Myocyte (in vitro differentiated cells): ENCODE measurements at places on chromosomes 11 and 22. TPM values are rescaled to one million over a fixed set of nuclear protein-coding genes. Genes with fewer than 3 reads are reported as not detected.
A peak's percentile ranks its signal among the peaks of the same experiment; 100 is the strongest.

DNA sequence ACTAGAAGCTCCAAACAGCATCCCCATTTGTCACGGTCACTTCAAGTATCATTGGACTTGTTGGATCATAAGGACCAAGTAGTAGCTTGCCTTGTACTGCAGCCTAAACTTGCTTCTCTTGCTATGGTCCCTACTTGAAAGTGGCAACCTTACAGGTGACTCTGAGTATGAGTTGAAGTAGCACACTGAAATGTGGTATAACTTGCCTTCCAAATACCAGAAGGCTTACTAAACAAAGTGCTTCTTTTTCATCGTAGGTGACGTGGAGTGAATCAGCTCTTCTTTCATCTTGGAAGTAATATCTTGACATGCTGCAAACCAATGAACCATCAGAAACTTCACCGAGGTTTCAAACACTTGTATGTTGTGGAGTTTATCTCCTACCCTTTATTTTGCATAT is 169.0 kb upstream of the DDI1 start:
- no peak for DNase-seq

- DNase-seq, result no peak
Measured at GRCh38 chr22:41289671-41290070, 3.7 kb upstream of the RANGAP1 start.

Gene CADM1
- total RNA-seq, result 2.9 and 3.3 TPM in 2 replicates

DNA sequence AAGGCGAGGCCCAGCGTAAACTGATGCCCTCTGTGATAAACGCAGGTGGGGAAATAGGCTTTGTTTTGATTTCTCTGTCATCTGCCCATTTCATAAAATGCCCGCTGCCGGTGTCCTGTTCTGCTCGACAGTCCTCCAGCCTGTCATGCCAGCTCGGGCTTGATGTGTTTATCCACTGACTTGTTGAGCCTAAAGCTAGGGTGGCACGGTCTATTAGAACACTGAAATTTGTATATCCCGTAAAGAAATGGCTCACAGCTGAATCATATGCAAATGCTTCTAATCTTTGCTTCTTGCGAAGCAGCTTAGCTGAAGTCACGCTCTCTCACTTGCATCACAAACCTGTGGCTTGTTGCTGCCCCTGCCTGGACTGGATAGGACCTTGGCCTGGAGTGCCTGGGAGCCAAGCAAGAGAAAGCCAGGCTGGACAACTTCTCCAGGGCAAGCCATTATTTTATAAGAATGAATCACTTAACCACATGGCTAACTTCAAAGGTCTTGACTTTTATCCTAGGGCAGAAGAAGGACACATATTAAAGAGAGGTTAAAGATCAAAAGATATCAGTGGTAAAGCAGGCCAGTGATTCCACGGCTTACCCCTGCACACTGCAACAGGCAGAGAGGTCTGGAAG is 33.1 kb downstream of the EHF start:
- peak; percentile 77 for DNase-seq

GRCh38 chr11:12900496-12900895 is 108.6 kb upstream of the RASSF10 start:
- DNase-seq, result peak; percentile 78

DNA sequence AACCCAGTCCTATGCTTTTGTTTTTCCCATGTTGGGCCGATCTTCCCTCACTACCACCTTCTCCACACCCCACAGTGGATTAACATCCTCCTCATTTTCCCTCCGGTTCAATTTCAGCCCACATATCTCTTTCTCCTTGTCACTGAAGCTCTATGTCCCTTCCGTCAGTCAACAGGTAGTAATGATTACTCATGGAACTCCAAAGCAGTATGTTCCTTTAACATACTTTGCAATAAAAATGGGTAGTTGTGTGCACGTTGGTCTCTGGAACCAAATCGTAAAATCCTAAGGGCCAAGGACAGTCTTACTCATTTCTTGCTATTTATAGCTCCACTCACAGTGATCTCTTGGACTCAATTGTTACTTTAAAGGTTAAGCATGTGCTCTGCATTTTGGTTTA is 20.2 kb downstream of the AMOTL1 start:
- no peak for DNase-seq

Gene KCNK7
- not detected in 2 replicates for total RNA-seq

Gene OTOG
- 0.08 and 0.10 TPM in 2 replicates for total RNA-seq

Gene SLC2A11
- total RNA-seq, result 13.2 and 18.9 TPM in 2 replicates

Gene INS
- not detected in 2 replicates for total RNA-seq

DNA sequence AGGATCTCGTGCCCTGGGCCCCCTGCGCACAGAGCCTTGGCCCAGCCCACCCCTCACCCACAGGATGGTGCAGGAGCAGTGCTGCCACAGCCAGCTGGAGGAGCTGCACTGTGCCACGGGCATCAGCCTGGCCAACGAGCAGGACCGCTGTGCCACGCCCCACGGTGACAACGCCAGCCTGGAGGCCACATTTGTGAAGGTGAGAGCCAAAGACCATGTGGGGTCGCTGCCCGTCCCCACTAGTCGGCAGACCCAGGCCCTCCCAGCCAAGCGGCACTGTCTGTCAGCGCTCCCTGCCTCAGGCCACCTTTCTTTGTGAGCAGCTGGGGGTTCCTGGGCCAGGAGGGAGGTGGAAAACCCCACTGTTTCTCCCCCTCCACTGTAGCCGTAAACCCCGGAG is 22.8 kb downstream of the FBLN1 start:
- DNase-seq, result no peak

Gene MYO7A
- total RNA-seq, result 0.57 and 0.96 TPM in 2 replicates

GRCh38 chr11:17845431-17845881 is 110.9 kb downstream of the KCNC1 start:
- peak; percentile 62 for DNase-seq

- no peak for DNase-seq
Measured at GRCh38 chr22:28198692-28199091, 279.6 kb upstream of the PITPNB start.

GRCh38 chr11:57219021-57219627 is 17.9 kb downstream of the APLNR start:
- DNase-seq, result no peak

DNA sequence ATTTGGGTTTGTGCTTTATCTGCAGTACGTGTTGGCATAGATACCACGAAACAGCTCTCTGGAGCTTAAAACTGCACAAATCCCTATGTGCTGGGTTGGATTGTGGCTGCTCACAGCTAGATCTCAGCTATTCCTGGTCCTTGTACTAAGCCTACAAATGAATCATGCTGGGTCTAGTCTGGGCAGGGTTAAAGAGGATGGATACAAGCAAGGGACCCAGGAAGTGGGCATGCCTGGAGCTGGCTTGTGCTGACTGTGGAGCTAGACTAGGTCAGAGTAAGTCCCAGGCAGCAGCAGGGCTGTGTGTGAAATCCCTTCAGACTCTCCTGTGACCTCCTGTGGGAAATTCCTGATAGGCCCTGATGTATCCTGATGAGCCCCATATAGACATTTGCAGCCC is 3.9 kb upstream of the E2F8 start:
- no peak for DNase-seq

DNA sequence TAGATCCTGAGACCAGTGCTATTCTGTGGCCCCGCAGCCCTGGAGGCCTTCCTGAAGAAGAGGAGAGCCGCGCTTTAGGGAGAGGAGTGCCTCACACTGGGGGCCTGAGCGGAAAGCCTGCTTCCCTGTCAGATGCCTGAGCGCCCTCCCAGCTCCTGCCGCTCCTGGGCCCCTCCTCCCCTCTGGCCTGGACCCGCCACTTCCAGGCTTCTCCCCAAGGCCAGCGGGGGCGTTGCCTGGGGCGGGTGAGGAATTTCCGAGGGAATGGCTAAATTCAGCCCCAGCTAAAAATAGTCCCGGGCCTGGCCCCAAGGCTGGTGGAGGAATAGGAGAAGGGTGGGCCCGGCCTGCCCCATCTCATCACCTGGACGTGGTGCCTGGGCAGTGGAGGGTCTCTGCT is 15.4 kb downstream of the ARHGEF17 start:
- peak; percentile 37 for DNase-seq

DNA sequence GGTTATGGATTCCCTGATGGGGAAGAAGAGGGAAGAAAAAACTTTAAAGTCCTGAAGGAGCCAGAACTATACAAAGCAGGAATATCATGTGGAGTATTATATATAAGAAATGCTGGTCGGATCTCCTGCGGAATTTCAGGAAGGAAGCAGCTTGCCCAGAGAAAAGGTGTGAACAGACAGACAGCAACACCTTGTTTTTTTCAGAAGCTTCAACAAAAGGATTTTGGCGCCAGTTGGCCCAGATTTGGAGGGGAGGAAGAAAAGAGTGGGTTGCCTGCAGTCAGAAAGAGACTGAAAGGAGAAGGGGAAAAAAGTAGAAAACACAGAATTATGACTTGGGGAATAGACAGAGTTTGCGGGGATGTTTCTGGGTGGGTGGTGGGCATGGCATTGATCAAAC is 45.2 kb downstream of the SEZ6L start:
- no peak for DNase-seq

GRCh38 chr22:38313384-38313955 is 3.8 kb downstream of the CSNK1E start:
- peak; percentile 73 for DNase-seq

DNA sequence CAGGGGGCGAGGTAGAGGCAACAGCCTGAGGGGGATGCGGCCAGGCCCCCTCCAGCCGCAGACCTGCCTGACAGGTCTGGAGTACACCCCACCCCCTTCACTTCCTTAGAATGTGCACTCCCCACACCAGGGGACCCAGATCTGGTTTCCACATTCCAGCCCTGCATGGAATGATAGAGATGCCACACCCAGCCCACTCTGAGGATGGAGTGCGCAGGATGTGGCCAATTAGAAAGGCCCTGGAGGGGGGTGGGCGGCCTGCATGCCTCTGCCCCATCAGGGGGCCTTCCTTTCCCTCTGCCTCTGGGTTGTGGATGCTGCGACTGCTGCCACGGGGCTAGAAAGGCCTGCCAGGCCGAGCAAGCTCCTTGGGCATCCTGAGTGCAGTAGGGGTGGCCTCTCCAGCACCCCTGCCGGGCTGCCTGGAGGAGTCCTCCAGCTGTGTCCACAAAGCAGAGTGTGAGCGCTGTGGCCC is 28.2 kb upstream of the MGAT3 start:
- no peak for DNase-seq

- no peak for DNase-seq
Measured at GRCh38 chr22:27317096-27317495, 484.5 kb downstream of the MN1 start.

GRCh38 chr11:69481393-69481844 is at the start of gene LINC01488:
TSS of gene LINC01488 (plus strand) at chr11:69481663.
- no peak for DNase-seq

Gene YPEL1
- total RNA-seq, result 2.6 and 7.8 TPM in 2 replicates

GRCh38 chr22:23100124-23100801 is 29.9 kb downstream of the GNAZ start:
- DNase-seq, result no peak

Gene STIM1
- 36.3 and 46.4 TPM in 2 replicates for total RNA-seq

DNA sequence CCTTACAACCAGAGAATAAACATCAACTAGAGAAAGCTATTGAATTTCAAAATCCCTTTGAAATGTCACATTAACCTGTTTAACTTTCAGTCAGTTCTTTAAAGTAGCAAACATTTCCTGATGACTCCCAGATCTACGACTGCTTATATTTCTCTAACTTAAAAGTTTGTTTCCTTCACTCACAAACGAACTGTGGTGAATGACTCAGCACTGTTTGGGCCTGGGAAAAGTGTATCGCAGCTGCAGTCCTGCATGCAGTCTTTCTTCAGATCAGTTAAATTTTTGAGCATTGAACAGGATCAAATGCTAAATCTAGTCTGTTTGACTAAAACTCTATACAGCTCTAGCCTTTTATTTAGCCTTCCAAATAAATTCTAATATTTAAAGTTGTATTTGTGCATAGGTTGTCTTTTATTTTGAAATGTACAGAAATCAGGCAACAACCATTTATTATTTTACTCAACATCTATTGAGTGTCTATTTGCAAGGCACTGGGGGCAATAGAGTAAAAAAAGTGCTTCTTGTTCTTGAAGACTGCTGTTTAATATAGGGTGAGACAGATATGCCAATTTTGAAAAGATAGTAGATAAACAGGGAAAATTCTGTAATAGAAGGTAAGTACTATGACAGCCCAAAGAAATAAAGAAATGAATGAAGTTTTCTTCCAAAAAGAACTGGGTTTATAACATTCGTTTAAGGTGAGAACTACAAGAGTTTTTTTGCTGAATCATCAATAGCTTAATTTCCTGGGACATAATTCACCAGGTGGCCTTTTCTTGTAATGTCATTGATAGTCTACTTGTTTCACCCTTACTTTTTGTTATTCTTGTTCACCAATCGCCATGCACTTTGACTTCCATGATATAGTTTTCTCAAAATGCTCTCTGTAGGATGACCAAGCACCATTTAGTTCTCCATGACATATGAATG is 235.4 kb downstream of the METTL15 start:
- peak; percentile 78 for DNase-seq

DNA sequence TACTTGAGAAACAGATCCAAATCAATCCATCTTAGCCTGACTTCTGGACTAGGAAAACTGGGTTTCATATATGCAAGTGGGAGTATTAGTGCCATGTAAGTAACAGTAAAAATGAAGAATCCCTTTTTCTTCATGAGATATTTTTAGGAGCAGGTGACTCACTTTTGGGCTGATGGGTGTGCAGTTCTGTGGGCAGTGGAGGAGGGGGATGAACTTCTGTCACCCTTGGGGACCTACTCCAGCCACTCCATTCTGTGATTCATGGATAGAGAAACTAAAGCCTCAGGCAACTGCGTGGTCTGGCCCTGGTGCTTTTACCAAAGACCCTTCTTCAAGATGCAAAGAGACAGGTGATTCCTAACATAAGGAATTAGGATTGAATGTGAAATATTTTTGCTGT is 208.6 kb upstream of the NARS2 start:
- no peak for DNase-seq

DNA sequence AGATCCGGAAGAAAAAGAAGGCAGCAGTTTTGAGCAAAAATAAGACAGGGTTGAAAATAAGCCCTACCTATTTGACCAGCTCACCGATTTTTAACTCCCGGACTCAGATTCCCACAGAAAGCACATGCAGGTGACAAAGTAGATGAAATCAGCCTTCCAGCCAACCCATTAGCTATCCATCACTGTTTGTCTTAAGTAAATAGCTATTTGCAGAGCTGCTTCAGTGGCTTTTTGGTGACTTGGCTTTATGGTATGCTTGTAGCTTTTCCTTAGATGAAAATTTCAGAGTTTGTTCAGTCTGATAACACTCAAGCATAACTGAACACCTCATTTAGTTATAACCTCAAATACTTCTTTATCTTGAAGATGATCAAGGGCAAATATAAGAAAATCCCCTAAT is 192.6 kb downstream of the HIPK3 start:
- no peak for DNase-seq
